HFF-Myc (cell line): ENCODE measurements at places on chromosomes 7 and 10.

GRCh38 chr10:33190406-33190805, 144.1 kb downstream of the NRP1 start:
- no peak for DNase-seq

- no peak for DNase-seq
Measured at GRCh38 chr7:1054438-1054837, 10.1 kb downstream of the GPR146 start.

DNA sequence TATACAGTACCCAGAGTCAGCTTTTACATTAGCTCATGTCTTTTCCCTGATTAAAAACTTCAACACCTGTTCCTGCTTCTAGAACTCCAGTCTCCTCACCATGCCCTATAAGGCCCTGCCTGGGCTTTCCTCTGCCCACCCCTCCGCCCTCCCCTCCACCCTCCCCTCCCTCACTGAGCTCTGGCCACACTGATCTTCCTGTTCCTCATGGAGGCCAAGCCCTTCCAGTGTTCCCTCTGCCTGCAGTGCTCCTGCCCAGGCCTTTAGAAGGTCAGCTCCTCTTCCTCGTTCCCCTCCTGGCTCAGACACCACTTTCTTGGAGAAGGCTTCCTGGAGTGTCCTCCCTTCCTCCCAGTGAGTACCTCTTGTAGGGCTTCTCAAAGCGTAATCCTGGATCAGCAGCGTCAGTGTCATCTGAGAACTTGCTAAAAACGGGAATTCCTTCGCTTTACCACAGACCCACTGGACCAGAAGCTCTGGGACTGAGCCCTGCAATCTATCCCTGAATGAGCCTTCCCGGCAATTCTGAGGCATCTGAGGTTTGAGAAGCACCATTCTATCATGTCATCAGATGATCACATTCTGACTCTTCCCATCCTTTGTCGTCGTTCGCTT, 3.7 kb downstream of the PDZD7 start:
- no peak for DNase-seq

- DNase-seq: no peak
Measured at GRCh38 chr10:85152496-85152895, 824.1 kb downstream of the CCSER2 start.

DNA sequence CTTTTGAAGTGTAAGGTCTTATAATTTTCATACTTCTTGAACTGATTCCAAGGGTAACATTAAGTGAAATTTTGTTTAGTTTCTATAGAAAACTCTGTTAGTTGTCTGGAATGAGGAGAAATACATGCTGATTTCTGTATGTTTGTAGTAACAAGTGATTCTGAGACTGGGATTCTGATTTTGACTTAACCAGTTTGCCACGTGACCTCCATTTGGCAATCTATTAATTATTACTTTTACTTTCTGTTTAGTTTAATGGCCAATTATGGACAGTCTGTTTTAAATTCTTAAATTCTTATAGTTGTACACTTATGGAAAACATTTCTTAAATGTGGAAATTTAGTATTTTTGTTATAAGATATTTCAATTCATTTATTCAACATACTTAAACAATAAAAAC, 163.1 kb downstream of the ADK start:
- DNase-seq: no peak
